Stimulated activated CD4-positive, alpha-beta T cell treated with anti-CD3 and anti-CD28 coated beads, Interleukin-12 subunit alpha, Interleukin-12 subunit beta, amount 100 ng/mL, for 24 hours (primary cell): ENCODE measurements at places on chromosomes 7 and 10.
A peak's percentile ranks its signal among the peaks of the same experiment; 100 is the strongest.

DNA sequence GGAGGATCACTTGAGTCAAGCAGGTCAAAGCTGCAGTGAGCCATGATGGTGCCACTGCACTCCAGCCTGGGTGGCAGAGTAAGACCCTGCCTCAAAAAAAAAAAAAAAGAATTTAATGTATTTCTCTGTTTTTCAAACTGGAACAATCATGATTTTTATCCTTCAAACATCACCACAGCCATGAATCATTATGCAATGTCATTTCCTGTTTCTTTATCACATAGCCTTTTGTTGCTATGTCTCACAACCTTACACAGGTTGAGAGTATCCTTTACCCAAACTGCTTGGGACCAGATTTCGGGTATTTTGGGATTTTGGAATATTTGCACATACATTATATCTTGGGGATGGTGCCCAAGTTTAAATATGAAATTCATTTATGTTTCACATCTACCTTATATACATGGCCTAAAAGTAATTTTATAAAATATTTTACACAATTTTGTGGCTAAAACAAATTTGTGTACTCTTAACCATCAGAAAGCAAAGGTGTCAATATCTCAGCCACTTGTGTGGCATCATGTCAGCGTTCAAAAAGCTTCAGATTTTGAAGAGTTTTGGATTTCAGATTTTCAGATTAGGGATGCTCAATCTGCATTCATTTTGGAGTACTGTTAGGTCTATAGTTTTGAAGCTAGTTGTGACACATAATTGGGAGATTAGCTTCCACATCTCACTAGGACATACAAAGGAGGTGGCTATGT lies 8.2 kb downstream of the NT5C3A start:
- no peak for DNase-seq

DNA sequence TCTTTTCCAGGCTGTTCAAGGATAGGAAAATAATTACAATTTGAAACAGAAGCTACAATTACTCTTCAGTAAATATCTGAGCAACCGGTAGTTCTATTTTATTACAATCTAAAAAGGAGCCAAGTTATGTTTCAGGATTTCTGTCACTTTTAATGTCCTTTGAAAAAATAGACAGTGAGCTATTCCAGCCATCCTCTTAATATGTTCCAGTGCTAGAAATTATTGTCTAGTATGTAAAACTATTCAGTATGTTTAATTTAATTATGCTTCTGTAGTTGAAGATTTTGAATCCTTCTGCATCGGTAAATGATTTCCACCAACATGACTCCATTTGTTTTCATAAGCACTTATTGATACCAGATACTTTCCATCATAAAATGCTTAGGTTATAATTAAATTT lies 129.6 kb upstream of the SEMA3D start:
- no peak for DNase-seq

DNA sequence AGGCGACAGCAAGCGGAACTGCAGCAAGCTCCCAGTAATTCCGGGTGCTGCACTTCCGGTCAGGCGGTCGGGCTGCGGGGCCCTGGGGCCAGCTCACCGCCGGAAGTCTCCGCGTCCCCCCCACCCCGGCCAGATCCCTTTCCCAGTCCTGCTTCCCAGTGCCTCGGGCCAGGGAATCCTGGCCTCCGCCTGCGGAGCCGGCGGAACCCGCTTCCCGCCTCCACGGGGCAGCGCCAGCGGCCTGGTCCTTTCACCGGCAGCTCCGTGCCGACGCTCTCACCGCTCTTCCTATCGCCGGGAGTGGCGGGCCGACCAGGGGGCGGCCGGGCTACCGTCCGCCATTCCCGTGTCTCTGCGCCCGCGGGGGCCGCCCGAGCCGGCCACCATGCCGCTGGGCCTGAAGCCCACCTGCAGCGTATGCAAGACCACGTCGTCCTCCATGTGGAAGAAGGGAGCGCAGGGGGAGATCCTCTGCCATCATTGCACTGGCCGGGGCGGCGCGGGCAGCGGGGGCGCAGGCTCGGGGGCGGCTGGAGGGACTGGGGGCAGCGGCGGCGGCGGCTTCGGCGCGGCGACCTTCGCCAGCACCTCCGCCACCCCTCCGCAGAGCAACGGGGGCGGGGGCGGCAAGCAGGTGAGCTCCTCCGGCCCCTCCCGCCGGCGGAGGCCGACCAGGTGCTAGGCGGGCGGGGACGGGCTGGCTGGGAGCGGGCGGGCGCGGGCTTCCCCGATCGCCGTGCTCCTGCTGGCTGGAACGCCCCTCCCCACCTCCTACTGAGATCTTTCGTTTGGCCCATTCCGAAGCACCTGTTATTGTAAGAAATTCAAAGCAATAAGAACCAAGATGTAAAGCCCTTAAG lies at the start of gene GATAD1:
GATAD1 (plus strand) TSS at position 138 of the 860 bp plus-strand sequence; CDS start at position 386, 248 bp downstream.
- peak; percentile 71 for DNase-seq

DNA sequence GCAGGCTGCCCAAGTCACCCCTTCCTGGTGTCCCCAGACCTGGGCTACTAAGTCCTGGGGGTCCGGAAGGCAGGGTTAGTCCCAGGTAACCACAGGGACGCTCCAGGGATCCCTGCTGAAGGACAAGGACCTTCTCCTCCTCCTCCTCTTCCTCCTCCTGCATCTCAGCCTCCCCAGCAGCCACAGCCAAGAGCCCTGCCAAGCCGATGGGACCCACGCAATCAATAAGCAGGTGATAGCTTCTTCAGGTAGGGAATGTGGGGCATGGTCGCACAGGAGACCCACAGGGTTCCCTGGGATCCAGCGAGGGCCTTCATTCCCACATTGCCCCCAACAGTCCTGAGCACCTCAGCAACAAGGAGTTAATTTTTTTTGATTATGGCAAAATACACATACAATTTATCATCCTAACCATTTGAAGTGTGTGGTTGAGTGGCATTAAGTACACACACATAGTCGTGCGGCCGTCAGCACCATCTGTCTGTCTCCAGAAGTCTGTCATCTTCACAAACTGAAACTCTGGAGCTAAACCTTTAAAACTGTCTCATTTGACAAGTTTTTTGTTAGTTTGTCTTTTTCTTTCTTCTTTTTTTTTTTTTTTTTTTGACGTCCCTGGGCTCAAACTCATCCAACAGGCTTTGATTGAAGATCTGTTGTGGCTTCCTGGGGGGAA lies 12.1 kb downstream of the CRYGN start:
- DNase-seq: no peak

GRCh38 chr7:116293139-116293538 lies 82.8 kb downstream of the TES start:
- no peak for DNase-seq

- DNase-seq: no peak
Observed at GRCh38 chr7:144812379-144813283, 23.2 kb downstream of the TPK1 start.

DNA sequence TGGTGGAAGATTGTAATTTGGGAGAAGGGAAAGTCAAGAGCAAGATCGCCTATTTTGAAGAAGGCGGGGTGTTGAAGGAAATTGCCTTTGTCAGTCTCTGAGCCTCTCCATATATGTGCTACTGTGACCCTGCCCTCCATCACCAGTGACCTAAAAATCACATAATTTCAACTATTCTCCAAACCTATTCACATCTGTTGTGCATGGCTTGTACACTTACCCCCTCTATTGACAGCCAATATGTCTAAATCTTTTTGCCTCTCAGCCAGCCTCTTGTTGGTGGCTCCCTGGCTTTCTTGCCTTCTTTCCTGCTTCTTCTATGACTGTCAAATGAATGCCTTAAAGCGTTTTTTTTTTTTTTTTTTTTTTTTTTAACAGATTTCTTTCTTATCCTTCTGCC lies 295.6 kb downstream of the AUTS2 start:
- no peak for DNase-seq

DNA sequence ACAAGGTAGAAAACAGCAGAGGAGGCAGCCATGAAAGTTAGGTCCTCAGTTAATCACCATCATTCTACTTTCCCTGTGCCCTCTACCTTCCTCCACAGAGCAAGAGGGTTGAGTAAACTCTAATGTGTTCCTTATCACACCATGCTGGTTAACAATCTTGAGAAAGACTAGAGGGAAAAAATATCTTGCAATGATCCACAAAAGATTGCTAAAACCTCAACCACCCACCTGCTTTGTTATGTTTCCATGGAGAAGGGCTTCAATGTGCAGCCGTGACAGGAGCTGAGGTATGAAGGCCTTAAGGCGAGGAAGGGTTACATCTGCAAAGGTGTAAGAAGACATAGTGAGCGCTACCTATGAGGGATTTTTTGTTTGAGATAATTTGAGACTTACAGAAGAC lies 103.9 kb downstream of the IDE start:
- no peak for DNase-seq

GRCh38 chr7:55244006-55244745 lies 121.0 kb upstream of the LANCL2 start:
- no peak for DNase-seq

GRCh38 chr7:84455788-84456187 lies 261.2 kb upstream of the SEMA3A start:
- DNase-seq: no peak

- no peak for DNase-seq
Observed at GRCh38 chr10:588246-589165, 101.0 kb downstream of the DIP2C start.

DNA sequence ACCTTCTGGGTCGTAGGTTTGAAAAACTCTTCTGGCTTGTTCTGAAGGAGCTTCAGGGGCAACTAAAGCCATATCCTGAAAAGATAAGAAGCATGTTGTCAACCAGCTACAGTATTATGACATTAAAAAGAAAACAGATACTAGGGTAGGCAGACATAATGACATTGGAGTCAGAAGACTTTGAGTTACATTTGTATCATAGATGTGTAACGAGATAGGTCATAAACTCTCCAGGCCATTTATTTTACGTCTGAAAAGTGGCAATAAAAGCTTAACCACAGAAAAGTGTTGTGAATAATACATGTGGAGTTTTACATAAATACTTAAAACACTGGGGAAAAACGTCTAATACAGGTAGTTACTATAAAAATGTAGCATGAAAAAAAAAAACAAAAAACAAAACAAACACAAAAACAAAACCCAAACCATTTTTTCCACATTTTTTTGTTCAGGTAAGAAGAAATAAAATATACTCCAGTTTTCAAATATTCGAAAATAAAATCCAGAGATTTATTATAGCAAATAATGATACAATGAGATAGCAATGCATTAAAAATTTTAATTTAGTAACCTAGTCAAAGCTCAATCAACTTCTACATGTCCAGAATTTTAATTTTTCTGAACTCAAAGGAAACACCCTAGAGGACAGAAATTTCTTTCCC lies 64.1 kb downstream of the MINDY3 start:
- DNase-seq: no peak

DNA sequence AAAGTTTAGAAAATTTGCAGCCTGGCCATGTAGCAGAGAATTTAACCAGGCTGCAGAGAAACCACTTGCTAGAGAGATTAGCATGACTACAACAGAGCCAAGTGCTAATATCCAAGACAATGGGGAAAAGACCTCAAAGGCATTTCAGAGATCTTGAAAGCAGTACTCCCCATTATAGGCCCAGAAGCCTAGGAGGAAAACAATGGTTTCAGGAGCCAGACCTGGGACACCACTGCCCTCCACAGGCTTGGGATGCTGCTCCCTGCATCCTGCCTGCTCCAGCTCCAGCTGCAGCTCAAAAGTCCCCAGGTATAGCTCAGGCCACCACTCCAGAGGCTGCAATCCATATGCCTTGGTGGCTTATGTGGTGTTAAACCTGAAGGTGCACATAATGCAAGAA lies 101.5 kb upstream of the TMEM72 start:
- no peak for DNase-seq
